Thyroid gland (tissue), 4 donors: ENCODE measurements at places on chromosomes 2 and 18. TPM values are rescaled to one million over a fixed set of nuclear protein-coding genes. Genes with fewer than 3 reads are reported as not detected.
A peak's percentile ranks its signal among the peaks of the same experiment; 100 is the strongest.

GRCh38 chr18:75714766-75715165 is 287.3 kb upstream of the SMIM21 start:
- no peaks in the 10 kb centered on the region for H3K36me3 ChIP-seq
- no peak overlapping the region for H3K27ac ChIP-seq
- H3K4me3 ChIP-seq: no peak overlapping the region
- H3K27me3 ChIP-seq: no peaks in the 10 kb centered on the region
- no peak for DNase-seq

DNA sequence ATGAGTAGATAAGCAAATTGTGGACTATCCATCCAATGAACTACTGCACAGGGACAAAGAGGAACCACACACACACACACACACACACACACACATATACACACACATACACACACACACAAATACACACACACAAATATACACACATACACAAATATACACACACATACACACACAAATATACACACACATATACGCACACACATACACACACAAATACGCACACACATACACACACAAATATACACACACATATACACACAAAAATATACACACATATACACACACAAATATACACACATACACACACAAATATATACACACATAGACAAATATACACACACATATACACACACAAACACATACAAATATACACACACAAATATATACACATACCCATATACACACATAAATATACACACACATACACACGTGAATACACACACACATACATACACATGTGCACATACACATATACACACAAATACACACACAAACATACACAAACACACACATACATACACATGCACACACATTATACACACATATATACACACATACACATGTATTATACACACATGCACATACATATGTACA is 19.8 kb upstream of the EFHD1 start:
- H3K27ac ChIP-seq: no peak overlapping the region
- no peak overlapping the region for H3K4me3 ChIP-seq
- DNase-seq: no peak
- no peaks in the 10 kb centered on the region for H3K27me3 ChIP-seq
- no peaks in the 10 kb centered on the region for H3K36me3 ChIP-seq

- H3K4me3 ChIP-seq: no peak overlapping the region
- peak overlapping the region; percentile 62 for H3K27ac ChIP-seq
- no peaks in the 10 kb centered on the region for H3K36me3 ChIP-seq
- DNase-seq: peak; percentile 63
- no peaks in the 10 kb centered on the region for H3K27me3 ChIP-seq
Measured at GRCh38 chr2:131037398-131038257, 55.6 kb downstream of the FAM168B start.

DNA sequence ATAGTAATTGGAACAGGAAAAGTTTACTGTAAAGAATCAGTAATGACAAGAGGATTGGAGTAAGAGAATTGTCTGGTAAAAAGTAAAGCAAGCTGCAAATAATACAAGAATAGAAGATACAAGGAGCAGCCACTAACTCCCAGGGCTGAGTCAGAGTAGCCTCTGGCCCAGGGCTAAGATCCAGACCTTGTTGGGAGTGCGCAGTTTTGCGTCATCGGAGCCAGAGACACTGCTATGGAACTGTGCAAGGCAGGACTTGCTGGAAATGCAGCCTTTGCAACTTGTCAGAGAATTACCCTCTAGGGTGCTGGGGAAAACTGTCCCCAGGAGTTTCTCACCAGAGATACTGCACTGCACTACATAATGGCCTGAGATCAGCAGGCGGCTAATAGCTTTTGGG is 135.2 kb downstream of the NYAP2 start:
- H3K36me3 ChIP-seq: no peaks in the 10 kb centered on the region
- no peak for DNase-seq
- H3K27me3 ChIP-seq: no peaks in the 10 kb centered on the region

The DNAJC5G gene
- 0.33 TPM for total RNA-seq
